Stimulated activated CD4-positive, alpha-beta T cell treated with anti-CD3 and anti-CD28 coated beads, Interleukin-1b, Interleukin-23, amount 100 ng/mL, for 24 hours (primary cell): ENCODE measurements at places on chromosomes 6 and 20.

DNA sequence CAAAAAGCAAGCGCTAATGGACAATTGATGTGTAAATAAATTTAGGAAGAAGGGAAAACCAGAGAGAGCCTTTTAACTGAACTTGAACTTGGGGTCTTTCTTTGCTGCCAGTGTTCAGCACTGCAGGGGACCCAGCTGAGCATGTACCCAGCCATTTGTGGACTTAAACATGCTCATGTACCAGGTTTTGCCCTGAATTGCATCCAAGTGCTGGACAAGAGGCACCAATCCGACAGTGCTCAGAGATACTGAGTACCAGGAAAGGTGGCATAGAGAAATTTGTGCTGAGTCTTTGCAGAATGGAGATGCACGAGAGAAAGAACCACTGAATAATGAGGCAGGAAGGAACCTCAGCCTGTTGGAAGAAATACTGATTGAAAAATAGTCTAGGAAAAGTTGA lies 16.0 kb downstream of the AKAP12 start:
- no peak for DNase-seq

- peak; percentile 44 for DNase-seq
Observed at GRCh38 chr20:35284267-35284991, at the start of gene EIF6. Gene EIF6 (minus strand): TSS chr20:35284772. CDS start chr20:35284487, 285 bp downstream.

DNA sequence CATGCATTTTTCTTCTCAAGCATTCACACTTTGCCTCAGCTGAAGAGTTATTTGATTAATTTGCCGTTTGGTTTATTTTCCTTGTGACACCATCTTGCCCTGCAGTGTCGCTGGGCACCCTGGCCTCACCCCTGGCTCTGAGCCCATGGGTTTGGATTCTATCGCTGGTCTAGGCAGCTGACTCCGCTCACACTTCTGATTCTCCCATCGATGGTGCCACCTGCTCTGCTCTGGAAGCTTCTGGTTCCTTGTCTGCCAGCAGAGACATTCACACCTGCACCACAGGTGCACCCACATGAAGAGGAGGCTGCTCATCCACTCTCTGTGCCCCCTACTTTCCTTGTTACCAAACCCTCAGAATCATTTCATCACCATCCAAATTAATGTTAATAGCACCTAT lies 291.6 kb upstream of the CDH4 start:
- no peak for DNase-seq

DNA sequence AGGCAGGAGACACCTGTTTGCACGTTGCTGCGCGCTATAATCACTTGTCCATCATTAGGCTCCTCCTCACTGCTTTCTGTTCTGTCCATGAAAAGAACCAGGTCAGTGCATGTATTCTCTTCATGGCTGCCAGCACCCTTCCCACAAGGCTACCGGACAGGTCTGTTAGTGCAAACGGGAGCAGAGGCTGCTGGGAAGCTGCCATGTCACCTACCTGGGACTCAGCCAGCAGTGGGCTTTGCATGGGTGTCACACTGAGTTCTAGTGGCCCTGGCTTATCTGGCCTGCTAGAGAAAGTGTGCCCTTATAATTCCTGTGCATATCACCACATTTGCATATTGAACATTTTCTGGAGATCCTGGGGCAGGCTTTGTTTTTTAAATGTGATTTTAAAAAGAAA lies 24.8 kb downstream of the LYRM2 start:
- no peak for DNase-seq
